MV-4-11 (cell line): ENCODE measurements at places on chromosomes 12 and 14.

DNA sequence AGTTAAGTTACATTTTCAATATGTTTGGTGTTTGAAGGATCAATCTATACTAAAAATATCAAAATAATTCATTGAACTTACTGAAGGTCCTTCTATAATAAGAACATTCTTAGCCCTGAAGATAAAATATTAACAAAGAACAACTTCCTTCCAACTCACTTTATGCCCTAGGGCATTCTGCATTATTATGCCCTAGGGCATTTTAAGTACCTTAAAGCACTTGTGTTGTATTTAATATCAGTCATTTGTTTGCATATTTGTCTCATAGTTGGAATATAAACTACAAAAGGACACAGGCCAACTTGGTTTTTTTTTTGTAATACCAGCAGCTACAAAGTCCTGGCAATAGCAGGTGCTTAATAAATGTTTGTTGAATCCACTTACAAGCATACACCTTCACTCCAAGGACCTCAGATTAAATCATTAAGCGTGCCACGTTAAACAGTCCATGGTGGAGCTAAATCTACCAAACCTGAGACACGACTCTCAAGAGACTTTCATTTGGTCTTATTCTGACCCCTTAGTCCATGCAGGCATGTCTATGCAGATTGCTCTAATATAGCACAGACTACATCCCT, 50.7 kb downstream of the EPS8 start:
- no peak for DNase-seq

DNA sequence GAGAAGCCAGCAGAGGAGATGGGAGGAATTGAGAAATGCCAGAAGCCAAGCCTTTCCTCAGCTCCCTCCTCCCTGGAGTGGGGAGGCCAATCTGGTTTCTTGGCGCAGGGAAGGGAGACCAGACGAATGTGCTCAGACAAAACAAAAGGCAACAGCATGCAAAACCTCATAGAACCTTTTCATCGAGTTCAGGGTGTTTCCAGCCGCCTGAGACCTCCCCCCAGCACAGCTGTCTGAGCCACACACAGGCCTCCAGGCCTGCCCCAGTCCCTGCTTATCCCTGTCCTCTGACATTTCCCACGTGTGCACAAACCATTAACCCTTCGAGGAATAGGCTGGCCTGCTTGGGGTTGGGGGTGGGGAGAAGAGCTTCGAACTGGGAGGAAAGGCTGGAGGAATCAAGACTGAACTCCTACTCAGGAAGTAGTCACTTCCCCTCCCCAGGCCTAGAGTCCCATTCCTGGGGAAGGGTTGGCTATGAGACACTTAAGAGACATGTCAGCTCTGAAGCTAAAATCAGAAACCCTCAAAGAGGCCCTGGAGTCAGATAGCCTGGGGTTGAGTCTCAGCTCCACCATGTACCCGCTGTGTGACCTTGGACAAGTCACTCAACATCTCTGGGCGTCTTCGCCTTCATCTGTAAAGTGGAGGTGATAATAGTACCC, 10.7 kb downstream of the TBX3 start:
- no peak for DNase-seq

DNA sequence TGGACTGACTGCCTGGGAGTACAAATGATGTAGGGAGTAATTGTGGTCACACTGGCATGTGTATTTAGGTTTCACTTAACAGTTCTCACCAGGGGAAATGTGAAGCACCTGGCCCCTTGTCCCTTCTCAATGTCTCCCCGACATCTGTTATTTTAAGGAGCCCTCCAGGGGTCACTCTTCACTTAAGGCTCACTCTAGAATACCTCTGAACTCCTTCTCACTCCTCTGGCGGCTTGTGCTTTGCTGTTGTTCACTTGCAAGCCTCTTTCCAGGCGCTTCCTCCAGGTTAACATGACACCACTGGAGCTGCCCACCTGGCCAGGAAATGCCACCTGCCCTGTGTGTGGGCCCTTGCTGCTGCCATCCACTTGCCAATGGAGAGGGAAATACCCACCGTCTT, 56.5 kb upstream of the GZMB start:
- no peak for DNase-seq

- no peak for DNase-seq
Measured at GRCh38 chr14:62084020-62084419, 321.8 kb downstream of the SNAPC1 start.

DNA sequence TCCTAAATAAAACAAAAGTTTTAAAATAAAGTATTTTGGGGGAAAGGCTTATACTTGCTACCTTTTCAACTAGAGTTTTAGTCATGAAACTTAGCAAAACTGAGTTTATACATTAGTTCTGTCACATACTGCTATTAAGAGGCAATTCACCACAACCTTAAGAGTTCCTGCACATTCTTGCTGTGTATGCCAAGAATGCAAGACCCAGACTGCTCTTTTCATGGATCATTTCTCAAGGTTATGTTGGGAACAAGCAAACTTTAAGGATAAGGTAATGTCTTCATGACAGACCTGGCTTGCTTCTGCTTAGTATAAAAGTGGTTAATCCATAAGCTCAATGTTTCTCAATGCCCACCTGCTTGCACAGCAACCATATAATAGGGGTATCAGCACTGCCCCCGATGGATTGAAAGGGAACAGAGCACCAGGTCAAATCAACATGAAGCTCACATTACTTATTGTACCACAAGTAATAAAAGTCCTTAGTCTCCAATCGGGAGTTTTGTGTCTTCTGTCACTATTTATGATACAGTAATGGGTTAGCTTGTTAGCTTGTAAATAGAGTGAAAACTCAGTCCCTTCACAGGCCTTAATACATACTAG, 67.6 kb downstream of the KIF21A start:
- DNase-seq = no peak

DNA sequence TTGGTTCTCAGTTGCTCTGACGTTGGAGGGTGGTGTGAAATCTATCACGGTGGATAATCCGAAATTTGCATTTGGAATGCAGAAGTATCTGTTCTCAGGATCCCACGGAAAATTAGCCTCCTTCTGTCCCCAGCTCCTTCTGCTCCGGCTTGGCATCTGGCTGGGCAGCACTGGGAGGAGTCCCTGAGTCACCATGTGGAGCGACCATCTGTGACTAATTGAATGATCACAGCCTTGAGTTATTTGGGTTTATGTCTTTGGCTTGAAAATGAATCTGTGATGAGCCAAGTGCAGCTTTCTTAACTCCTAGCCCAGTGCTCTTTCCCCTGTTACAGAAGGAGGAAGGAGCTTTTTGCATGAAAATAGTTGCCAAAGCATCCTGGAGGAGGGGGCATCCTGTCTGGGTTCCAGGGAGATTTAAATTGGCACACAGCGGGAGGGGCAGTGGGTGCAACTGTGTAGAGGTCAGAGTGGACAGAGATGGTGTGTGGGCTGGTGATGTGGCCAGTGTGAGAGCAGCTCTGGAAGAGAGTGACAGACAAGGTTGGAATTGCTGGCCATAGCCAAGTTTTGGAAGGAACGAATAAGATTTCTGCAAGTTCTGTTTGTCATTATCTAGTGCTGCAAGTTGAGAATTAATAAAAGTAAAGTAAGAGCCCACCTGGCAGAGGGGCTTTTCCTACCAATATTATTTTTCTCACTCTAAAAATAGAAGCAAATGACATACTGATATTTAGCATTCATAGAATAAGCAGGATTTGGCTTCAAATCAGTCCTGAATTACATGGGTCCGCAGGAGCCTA, 74.4 kb downstream of the SLC24A4 start:
- DNase-seq = no peak

DNA sequence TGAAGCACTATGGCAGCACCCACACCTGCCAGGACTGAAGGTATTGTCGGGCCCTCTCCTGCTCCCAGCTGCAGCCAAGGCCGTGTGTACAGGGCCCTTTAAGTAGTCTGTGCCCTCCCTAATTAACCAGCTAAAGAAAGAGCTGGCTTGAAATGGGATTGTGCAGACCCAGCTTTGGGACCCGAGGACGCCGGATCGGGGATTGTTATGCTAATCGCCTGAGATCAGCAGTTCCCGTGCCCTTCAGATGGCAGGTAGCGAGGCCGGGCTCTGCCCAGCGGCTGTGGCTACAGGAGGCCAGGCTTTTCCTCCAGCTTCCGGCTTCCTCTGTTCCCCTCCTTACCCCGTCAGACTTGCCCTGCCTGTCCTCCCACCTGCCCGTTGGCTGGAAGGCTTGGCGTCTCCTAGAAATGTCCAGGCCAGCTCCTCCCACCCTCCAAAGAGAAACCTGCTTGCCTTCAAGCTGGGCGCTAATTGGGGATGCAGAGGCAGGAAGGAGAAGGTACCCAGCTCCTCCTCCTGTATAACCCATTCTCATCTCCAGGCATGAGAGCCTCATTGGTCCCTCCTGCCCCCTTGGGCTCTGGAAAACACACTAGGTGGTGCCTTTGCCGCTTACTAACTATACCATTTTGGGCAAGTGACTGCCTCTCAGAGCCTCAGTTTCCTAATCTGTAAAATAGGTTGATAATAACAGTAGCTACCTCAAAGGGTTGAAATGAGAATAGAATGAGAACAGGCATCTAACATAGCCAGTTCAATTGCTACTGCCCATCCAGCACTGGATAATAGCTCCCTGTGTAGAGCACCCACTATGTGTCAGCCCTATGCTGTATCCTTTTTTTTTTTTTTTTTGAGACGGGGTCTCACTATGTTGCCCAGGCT, 25.8 kb upstream of the MSI1 start:
- no peak for DNase-seq

GRCh38 chr12:32312049-32312670, 87.2 kb upstream of the FGD4 start:
- DNase-seq = peak; percentile 56

DNA sequence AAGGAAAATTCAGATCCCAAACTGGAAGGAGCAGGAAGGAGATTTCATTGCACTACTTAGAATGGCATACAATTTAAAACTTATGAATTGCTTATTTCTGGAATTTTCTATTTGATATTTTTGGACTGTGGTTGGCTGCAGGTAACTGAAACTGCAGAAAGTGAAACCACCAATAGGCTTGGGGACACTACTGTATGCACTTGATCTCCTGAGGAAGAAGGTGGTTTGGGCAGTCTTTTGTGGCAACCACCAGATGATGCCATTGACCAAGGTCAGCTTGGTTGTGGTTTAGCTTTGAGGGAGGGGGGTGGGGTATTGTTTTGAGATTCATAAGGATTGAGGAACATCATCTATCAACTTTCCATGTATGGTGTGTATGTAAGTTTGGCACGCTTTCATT, 209.5 kb upstream of the STXBP6 start:
- no peak for DNase-seq

- no peak for DNase-seq
Measured at GRCh38 chr14:69260190-69260860, 367 bp downstream of the GALNT16 start.

DNA sequence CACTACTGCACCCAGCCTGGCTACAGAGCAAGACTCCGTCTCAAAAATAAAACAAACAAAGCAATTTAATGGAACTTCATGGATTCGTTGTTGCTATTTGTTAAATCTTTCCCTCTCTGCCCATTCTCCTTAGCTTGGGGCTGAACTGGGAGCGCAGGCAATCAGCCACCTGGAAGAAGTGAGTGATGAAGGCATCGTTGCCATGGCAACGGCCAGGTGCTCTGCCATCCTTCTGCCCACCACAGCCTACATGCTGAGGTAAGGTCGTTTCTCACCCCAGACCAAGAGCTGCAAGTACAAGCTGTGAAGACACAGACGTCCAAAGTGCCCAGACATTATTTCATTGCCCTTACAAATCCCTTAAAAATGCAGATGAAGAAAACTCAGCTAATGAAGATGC, 19.1 kb downstream of the AMDHD1 start:
- no peak for DNase-seq

GRCh38 chr12:28622406-28622805, 432.1 kb downstream of the CCDC91 start:
- no peak for DNase-seq

DNA sequence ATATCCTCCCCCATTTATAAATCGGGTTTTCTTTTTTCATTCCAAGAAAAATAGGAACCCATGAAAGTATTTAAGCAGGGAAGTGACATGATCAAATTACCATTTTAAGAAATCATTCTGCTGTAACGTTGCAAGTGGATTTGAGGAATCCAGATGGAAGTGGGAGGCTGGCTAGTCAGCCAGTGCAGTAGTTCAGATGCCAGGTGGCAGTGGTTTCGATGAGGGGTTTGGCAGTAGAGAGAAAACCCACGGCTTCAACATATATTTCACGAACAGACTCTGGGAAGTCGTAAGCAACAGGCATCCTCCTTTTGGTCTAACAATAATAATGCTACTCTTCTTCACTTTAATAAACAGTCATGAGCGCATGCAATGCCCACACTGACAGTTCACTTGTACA, 25.0 kb downstream of the PDZRN4 start:
- no peak for DNase-seq

DNA sequence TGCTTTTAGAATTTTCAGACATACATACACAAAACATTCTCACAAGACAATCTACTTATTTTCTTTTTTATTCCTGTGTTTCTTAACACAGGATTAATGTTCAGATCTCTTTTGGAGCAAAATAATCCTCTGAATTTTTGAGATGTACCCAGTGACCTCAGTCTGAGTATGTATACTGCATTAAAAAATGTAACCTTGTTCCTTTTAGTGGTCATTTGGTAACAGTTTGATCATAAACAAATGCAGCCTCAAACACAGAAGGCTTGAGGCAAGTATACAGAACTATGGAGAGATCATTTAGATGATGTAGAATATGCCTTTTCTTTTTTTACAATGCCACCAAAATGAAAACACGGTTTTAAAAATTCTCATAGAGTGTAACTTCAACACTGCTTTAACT, 9.7 kb downstream of the HIF1A start:
- DNase-seq = no peak

DNA sequence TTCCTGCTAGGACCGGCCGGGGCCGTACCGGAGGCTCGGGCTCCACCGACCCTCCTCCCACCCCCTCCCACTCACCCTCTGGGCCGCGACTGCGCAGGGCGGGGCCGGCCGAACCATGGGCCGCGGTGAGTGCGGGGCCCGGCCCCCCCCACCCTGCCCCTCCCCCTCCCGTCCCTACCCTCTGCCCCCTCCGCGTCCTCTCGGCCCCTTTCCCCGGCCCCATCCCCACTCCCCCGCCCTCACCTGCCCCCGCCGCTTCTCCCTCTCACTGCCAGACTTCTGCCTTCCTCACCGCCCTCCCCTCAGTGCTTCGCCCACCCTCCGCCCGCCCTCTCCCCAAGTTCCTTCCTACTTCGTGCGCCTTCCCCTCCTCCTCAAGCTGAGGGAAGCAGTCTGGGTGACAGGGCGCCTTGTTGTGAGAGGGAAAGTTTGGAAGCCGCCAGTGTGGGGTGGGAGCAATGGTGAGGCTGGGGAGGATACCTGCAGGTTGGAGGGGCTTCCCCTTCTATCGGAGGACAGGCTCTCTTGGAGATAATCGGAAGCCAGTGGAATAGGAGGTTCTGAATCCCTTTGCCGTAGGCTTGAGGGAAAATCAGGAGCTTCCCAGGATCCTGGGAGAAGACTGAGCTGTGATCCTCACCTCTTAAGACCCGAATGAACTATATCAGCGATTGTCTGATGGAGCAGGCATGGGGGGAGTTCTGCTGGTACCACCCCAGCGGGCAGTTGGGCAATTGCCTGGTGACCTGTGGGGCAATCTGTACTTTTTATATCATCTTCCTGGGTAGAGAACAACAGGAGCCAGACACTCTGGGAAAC, 472 bp downstream of the MBD6 start:
- DNase-seq = peak; percentile 39

DNA sequence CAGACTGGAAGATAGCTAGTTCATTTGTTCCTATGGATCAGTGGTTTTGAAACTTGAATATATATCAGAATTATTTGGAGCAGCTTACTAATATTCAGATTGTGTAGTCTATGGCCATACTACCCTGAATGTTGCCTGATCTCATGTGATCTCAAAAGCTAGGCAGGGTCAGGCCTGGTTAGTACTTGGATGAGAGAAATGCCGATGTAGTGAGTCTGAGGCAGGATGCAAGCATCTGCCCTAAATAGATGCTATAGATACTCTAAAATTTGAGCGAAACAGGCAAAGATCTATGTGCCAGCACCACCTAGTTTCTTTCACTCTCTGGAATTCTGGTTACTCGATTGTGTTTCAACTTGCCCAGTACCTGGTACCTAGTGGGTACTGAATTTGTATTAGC, 40.9 kb downstream of the FRMD6 start:
- no peak for DNase-seq
